ENCODE measurements at places on chromosomes 2 and 18.

DNA sequence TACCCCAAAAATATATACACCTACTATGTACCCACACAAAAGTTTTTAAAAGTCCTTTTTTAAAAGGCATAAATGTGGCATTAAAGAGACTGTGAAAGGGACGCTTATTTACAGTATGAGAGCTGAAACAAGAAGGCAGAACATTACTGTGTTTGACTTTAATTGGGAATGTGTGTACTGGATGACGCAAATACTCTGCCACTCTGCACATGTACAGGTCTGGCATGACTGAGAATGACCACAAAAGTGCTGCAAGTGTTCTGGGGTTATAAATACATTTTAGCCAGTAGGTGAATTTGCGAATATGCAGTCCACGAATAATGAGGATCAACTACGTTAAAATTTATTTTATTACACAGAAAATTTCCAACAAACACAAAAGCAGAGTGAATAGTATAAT, 11.4 kb downstream of the DARS1 start:
- no peak for DNase-seq

DNA sequence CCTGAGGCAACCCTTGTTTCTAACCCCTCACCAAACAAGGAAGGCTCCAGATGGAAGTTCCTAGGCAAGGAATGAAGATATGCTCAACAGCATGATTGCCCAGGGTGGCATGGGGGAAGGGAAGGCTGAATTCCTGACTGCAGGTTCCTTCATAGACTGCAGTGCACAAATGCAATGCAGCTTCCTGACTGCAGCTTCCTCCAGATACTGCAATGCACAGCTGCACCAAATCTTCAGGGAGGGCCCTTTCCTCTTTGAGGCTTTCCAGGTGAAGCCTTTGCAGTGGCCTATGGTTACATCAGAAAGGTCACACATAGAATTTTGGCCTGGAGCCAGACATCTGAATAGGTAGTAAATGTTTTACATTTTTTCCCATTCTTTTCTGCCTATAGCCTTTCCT, 58.8 kb upstream of the DYNAP start:
- no peak for DNase-seq

DNA sequence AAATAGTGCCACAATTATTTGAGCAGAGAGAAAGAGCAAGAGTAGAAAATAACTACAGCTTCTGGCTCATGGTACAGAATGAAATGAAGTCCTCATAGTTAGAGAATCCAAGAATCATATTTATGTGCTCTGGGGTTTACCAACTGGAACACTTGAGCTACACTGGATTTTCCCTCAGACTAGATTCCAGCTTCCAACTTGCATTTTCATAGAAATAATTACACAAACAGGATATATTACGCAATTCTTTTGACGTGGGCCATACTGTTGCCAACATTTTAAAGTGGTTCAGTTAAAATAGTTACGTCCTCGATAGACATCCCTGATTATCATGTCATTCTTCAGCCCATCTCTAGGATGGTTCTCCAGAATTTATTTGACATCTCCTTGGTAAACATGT, 129.2 kb downstream of the ETAA1 start:
- DNase-seq: peak; percentile 88

DNA sequence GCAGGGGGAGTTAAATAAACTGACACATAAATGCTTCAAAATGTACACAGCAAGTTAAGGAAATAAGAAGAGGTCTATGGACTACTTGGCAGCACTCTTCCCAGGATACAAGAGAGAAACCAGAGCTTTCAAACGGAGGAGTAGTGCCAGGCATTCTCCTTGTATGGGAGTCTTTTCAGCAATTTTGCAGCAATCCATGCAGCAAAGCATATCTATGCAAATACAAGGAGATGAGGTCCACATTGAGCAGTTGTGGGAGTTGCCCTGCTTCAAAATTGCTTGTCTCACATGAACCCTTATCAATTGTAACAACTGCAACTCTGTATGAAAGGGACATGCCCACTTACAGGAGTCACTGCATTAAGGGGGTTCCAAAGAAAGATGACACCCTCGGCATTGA, 37.8 kb downstream of the SCN9A start:
- DNase-seq: no peak

DNA sequence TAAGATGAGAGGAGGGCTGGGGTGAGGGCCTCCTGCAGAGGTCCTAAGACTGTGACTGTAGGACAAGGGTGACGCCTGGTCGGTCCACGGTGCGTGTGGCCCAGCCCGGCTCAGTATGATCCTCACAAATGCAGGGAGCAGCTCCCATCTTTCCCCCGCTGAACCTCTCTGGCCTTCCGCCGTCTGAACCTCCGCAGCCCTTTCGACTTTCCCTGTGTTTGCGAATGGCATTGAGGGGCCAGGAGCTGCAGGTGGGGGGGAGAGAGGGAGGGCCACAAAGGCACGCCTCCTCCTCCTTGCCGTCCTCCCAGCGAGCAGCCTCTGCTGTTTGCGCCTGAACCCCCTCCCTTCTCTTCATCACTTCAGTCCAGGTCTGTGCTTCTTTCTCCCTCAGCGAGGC, 68.6 kb upstream of the PXDN start:
- no peak for DNase-seq

DNA sequence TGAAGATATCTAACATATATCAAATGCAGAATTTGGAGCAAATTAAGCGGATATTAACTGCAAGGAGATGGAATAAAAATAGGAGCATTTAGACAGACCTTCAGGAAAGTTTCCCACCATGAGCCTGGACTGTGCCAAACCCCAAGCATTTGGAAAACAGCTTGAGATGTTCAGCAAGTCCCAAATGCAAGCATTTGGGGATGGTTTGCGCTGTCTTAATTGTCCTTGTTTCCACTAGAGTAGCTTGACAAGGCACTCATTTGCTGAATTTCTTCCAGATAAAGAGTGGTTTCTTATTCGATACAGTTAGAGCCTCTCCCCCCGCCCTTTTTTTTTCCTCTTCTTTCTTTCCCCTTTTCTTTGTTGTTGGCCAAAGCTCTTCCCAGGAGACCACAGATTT, 77.1 kb upstream of the CDC42EP3 start:
- no peak for DNase-seq

GRCh38 chr18:38198526-38198925, 632.9 kb upstream of the CELF4 start:
- no peak for DNase-seq

- DNase-seq: peak; percentile 80
These were observed 14.2 kb downstream of the PMS1 start for GRCh38 chr2:189798312-189799029.

DNA sequence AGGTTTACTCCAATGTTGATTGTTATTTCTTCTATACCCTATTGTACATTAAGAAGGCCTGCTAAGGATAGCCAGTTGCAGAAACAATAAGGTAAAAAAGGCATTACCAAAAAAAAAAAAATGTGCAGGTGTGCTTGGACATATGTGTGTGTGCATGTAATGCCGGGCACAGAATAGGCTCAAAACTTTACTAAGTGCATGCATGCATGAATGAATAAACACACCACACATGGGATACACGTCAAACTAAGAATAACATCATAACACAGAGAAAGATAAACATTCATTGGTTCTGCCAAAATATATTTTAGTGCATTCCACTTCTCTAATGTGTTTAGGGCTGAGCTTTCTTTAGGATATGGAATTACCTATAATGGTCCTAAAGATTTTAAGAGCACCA, 298.2 kb downstream of the TCF4 start:
- no peak for DNase-seq

- DNase-seq: no peak
These were observed 108.7 kb upstream of the ATL2 start for GRCh38 chr2:38485734-38486133.

- DNase-seq: peak; percentile 84
These were observed 138.8 kb downstream of the MCFD2 start for GRCh38 chr2:46776687-46777327.

DNA sequence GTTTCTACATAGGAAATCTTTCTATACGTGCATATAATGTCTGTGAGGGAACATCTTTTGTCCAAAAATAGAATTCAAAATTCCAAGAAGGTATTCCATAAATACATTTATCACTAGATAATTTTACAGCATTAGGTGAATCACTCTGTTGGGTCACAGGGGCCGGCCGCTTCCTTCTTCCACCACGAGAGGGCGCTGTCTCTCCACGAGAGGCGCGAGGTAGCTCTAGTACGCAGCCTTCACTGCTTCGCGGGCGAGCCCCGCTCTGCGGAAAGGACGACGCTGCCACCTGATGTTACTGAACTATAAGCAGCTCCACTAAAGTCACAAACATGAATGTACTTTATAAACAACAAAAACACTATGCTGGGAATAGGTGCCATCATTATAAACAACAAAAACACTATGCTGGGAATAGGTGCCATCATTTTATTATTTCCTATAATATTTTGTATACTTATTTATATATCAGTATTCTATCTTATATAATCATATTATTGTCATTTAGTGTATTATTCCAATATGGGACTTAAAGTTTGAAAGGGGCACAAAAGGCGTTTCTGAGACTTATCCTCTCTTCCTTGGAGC, 69.4 kb upstream of the REV1 start:
- peak; percentile 63 for DNase-seq

DNA sequence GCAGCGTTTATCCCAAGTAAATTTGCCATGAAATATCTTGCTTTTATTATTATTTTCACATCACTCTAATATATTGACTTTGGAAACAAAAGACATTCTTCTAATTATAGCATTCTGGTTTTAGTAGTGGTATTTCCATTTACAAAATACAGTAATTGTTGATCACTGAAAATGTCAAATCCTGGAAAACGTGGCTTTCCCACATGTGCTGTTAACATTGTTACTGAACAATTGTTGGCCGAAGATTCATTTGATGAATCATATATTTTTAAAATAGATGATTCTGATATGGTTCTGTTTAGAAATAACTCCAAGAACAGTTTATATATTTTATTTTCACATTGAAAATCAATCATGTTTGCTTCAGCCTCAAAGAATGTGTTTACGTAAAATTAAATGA, 32.9 kb downstream of the SP140 start:
- peak; percentile 67 for DNase-seq

GRCh38 chr2:110950281-110950680, 170.4 kb upstream of the BCL2L11 start:
- no peak for DNase-seq

- peak; percentile 86 for DNase-seq
These were observed 42.7 kb downstream of the COLEC12 start for GRCh38 chr18:457521-458412.

DNA sequence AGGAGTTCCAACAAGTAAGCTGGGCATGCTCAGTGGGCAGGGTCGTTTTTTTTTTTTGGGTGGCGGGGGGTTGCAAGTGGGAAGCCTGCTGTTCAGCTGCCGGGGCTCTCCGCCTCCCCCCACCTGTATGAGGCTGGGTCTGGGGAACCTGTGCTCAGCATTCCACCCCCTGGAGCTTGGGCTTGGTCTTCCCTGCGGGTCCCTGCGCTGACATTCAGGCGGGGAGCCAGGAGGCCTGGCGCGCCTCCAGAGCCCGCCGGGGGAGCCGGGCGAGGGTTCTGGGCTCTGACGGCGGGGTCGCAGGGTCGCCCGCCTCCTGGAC, 822 bp upstream of the GPD2 start:
- no peak for DNase-seq

GRCh38 chr2:101442667-101443061, 32.2 kb downstream of the RFX8 start:
- no peak for DNase-seq

DNA sequence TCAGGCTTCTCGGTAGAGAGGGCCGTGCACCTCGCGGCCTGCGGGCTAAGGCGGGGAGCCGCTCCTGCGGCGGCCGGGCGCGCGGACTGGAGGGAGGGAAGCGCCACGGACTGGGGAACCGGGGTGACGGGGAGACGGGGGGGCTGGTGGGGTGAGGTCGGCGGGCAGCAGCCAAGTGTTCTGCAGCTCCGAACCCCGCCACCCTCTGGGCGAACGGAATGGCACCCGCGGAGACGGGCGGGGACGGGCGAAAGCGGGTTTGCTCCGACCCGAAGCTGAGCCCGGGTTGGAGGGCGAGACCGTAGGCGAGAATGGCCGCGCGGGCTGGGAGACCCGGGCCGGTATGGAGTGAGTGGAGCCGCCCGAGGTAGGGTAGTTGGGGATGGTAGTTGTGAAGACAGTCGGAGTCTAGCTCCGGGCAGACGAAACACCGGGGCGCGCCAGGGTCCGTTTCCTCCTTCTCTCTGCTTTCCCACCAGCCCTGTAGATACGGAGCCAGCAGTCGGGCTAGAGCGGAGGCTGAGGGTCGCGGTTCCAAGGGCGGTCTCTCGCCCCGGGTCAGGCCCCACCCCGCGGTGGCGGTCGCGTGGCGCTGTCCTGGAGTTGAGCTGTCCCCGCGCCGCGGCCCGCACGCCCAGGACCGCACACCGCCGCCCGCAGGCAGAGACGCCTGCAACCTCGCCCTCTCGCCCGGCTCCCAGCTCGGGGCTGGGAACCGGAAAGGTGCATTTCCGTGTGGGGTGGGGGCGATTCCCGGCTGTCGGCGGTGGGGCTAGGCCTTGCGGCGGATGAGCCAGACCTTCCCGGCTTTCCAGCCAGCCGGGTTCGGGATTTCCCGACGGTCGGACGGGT, 160.3 kb upstream of the SIX2 start:
- DNase-seq: no peak

DNA sequence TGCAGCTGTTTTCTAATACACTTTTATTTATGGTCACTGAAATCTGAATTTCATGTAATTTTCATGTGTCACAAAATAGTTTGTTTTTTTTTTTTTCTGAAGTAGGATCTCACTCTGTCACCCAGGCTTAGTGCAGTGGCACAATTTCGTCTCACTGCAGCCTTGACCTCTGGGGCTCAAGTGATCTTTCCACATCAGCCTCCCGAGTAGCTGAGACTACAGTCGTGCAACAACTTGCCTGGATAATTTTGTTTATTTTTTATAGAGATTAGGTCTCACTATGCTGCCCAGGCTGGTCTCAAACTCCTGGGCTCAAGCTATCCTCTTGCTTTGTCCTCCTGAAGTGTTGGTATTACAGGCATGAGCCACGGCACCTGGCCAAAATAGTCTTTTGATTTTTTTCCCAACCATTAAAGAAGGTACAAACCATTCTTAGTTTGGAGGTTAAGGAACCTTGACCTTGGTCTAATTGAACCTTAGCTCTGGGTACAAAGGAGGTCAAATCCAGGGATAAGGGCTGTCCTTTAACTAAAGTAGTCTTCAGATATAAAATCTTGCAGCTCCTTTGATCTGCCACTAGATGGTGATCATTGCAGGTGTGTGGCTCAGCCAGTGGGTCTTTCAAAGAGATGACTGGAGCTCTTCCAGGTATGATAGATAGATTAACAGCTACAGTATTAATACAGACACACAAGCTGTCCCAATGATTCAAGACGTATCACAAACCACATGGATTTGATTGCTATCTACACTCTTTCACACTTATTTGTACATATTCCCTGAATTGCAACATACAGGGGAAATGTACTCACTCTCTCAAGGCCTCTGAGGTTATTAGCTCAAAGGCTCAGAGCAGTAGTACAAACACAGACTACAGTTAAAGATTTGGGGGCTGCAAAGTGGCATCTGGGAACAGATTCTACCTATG, 4.7 kb upstream of the KRCC1 start:
- DNase-seq: peak; percentile 52

DNA sequence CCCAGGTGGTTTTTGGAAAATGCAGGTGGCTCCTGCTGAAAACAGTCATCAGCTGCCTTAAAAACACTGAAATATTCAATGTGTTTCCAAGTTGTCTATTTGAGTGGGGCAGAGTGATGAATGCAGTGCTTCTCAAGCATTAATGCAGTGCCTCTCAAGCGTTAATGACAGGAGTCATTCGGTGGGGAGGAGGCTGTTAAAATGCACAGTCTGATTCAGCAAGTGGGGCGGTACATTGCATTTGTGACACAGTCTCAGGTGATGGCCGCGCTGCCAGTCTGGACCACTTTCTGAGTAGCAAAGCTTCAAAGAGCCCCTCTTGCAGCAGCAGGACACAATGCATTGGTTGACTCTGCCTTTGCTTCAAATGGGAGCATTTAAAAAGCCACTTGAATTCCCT, 231.4 kb upstream of the RGPD4 start:
- DNase-seq: no peak

Measured in fibroblast of the aortic adventitia (primary cell).